ENCODE measurements at places on chromosomes 4 and X.

DNA sequence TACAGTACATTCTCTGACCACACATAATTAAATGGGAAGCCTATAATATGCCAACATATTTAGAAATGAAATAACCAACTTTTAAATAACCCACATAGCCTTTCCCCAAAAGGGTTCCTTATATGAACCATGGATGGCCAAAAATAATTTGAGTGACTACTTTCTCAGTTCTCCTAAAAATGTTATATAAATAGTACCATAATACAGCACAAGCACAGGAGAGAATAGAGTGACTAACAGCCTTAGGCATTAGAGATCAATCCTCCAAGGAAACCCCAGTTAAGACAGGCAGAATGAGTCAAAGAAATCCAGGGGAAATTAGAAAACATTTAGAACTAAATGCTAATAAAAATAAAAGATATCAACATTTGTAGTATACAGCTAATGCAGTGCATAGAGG is 50.2 kb downstream of the ANKRD17 start:
- no peak for DNase-seq

DNA sequence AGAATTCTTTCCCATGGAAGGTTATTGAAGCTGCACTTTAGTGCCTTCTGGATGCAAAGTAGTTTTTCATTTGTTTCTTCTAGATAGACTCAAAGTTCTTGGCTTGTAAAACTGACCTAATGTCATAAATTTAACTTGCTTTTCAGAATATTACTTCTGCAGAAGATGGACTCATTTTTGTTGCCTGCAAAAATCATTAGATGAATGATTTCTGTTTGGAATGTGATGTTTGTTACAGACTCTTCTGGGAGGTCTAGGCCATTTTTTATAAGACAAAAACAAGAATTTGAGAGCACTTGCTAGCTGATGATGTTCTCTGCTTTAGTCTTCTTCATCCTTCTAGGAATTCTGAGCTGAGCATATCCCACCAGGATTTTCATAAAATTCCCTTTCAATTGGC is 308.6 kb upstream of the GIMD1 start:
- no peak for DNase-seq

- DNase-seq = no peak
These were observed 415.8 kb upstream of the NR3C2 start for GRCh38 chr4:148857973-148858534.

DNA sequence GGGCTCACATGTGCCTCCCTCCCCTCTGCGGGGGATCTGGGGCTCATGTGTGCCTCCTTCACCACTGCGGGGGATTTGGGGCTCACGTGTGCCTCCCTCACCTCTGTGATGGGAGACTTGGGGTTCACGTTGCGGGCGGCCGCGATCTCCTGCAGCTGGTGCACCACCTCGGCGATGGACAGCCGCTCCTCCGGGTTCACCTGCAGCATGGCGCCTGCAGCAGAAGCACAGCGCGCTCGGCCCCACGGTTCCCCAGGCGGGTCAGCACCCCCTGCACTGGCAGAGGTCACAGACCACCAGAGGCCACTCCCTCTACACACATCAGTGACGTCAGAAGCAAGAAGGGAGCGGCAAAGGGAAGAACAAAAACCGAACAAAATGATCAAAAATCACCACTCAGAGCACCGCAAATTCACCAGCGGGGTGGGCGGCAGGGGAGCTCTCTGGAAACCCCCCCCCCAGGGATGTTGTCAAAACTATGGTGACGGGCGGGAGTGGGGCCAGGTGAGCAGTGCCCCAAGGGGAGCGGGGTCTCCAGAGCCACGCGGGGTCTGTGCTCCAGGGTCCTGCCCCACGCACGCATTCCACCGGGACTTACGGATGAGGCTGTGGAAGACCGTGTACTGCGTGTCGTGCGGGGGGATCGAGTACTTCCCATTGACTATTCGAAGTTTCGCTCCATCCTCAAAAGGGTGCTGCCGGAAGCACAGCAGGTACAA is 38.7 kb downstream of the GAK start:
- no peak for DNase-seq

- DNase-seq = no peak
These were observed 132.6 kb downstream of the INPP4B start for GRCh38 chr4:142713282-142714030.

DNA sequence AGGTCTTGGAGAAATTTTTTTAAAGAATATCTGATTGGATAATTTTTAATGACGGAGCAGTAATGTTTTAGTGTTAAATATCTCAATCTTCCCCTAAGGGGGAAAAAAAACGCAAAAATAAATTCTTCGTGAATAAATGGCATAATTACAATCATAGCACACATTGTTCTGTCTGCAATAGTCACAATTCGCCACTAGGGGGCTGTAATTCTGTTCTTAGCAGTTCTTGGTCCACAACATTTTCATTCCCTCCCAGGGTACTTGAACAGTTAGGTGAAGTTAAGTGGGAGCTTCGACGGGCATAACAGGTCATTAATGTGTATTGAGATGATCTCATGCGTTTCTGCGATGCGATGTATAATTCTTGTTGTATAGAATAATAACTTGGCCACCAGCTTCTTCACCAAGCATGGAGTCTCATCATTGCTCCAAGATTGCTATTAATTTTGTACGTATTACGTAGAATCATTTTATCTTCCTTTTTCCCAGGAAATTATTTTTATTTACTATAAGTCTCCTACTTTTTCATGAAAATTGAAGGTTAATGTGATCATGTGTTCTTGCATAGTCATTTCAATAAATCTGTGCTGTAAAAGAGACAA is 27.2 kb downstream of the HTR2C start:
- no peak for DNase-seq

DNA sequence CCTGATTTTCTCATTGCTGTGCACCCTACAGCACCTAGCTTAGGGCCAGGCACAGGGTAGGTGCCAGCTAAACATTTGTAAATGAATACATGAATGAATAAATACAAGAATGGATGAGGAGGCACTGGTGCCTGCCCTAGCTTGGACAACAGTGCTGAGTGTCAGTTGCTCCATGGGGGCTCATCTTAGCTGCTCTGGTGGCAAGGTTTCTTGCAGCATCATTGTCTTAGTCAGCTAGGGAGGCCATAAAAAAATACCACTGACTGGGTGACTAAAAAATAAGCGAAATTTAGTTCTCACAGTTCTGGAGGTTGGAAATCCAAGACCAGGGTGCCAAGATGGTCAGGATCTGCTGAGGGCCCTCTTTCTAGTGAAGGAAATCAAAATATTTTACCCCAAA is 31.2 kb downstream of the TMEM31 start:
- DNase-seq = no peak

- DNase-seq = no peak
These were observed 8.5 kb downstream of the TAFAZZIN start for GRCh38 chrX:154419688-154420401.

DNA sequence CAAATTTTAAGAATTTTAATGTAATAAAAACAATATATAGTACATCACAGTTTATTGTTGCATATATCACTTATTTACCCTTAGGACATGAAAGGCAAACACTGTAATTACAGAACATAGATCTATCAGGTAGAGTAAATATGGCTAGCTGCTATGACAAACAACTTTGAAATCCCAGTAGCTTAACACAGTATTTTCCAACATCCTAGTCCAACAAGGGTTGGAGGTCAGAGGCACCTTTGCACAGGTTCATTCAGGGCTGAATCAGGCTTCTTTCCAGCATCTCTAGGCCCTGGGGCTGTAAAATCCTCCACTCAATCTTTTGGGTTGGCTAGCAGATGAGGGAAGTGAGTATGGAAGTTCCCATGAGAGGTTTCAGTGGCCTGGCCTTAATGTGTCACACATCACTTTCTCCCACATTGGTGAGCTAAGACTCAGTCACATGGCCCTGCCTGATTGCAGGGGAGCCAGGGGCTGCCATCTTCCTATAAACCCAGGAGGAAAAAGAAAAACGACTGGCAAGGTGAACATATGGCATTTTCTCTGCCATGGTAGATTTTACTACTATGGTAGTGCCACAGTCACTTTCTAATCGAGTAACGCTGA is 32.9 kb downstream of the HERC6 start:
- DNase-seq = no peak

DNA sequence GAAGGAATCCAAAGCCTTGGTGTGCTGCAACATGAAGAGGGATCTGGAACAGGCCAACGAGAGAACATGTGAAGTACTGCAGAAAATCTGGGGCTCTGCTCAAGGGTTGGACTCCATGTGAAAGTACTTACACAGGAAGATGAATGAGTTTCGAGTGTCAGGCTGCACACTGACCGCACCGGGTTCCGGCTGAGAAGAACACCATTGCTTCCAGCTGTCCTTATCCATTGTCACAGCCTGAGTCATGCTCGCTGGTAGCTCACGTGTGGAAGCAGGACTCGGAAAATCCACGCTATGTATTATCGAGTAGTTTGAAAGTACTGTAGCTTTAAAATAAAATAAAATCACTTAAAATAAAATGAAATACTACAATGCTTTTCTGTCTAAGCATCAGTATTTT is 50.4 kb upstream of the TBL1X start:
- no peak for DNase-seq

- no peak for DNase-seq
These were observed 310.8 kb downstream of the PACRGL start for GRCh38 chr4:21011106-21011505.

DNA sequence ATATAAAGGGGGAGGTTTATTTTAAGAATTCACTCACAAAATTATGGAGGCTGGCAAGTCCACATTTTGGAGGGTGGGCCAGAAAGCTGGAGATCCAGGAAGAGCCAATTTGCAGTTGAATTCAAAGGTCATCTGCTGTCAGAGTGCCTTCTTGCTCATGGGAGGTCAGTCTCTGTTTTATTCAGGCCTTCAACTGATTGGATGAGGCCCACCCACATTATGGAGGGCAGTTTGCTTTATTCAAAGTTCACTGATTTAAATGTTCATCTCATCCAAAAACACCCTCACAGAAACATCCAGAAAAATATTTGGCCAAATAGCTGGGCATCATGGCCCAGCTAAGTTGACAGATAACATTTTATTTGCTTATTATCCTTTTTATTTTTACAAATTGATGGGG is 59.5 kb downstream of the SEPSECS start:
- DNase-seq = no peak

- no peak for DNase-seq
These were observed 307.9 kb downstream of the C4orf33 start for GRCh38 chr4:129403848-129404247.

GRCh38 chr4:17702641-17703040 is 78.8 kb downstream of the FAM184B start:
- no peak for DNase-seq

- no peak for DNase-seq
These were observed 102.9 kb downstream of the CLCN4 start for GRCh38 chrX:10259716-10260115.

- DNase-seq = no peak
These were observed 34.8 kb downstream of the CCNQ start for GRCh38 chrX:153564047-153564606.

DNA sequence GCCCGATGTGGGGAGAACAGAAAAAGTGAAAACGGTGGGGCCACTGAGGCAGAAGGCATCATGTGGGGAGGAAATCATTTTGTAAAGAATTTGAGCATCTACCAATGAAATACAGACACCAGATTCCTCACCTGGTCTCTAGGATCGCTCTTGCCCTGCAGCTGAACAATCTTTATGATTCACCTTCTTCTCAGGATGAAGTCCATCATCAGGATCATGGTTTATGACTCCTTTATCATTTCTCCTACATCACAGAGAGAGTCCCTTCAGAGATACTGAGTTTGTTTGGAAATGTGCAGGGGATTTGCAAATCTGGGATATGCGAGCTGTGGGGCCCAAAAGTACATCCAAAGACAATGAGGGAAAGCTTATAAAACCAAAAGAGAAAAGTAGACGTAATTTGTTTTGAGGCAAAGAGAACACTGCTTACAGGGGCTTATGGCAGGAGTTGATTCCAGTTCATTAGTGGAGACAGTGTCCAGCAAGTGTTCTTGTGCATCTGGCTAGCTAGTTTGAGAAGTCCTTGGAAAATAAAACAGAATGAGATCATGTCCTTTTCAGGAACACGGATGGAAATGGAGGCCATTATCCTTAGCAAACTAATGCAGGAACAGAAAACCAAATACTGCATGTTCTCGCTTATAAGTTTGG is 15.3 kb upstream of the ANXA5 start:
- no peak for DNase-seq

- no peak for DNase-seq
These were observed 124.2 kb downstream of the CAMK2D start for GRCh38 chr4:113637363-113637762.

- no peak for DNase-seq
These were observed 26.1 kb downstream of the RBM46 start for GRCh38 chr4:154807042-154807630.

DNA sequence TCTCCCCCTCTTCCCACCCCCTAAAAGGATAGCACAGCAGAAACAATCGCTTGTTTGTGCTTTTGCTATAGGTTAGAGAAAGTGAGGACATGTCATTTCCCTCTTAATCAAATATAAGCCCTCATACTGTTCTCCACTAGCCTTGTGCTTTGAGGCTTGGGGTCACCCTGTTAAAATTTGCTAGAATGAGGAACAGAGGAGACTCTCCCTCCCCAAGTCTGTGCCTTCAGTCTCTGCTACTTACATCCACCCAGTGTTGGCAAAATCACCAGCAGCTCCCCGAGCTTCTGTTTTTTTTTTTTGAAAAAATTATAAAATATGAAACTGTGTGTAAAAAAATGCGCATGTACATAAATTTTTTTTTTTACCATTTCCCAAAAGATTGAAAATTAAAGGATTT is 19.3 kb downstream of the KLF3 start:
- no peak for DNase-seq

DNA sequence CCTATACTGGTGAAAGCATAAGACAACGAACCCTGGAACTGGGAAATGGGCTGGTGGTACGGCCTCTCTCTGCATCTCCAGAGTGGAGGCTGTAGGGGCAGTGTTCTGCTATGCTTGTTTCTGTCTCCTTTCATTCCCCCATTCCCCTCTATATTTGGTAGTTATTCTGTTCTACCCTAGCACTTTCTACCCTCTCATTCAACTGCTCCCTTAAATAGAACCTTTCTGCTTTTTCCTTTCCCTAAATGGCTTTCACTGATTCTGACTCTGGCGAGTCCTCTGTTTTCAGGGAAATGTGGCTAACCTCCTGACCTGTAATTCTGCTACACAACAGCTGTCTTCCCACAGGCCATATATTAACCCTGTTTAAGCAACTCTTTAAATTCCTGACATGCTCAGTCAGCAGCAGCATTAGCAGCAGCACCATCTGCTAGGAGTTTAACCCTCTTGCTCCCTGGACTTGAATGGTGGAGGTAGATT is 94.2 kb downstream of the CXCL13 start:
- no peak for DNase-seq

DNA sequence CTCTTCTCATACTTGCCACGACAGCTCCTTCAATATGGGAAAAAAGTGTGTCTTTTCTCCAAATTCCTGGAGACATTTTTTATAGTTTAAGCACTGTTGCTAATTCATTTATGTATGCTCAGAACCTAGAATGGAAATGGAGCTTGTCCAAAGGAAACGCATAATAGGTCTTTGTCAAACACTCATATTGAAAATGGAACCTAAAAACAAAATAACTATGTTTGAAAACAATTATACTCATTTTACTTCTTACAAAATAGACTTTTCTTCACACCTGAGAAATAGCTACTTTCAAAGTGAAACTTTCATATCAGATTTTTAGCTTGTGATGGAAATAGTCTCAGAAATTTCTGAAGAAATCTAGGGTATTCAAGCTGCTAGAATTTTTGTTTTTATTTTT is 529.7 kb upstream of the BOD1L1 start:
- no peak for DNase-seq
